GM23248 (cell line): ENCODE measurements at places on chromosomes 7 and 10.
A peak's percentile ranks its signal among the peaks of the same experiment; 100 is the strongest.

- DNase-seq, result peak; percentile 18
Measured at GRCh38 chr10:35092851-35093250, 2.7 kb upstream of the CUL2 start.

GRCh38 chr10:66678521-66678920 is 247.3 kb upstream of the LRRTM3 start:
- DNase-seq, result no peak

GRCh38 chr7:46454816-46455215 is 533.7 kb upstream of the IGFBP3 start:
- peak; percentile 16 for DNase-seq

DNA sequence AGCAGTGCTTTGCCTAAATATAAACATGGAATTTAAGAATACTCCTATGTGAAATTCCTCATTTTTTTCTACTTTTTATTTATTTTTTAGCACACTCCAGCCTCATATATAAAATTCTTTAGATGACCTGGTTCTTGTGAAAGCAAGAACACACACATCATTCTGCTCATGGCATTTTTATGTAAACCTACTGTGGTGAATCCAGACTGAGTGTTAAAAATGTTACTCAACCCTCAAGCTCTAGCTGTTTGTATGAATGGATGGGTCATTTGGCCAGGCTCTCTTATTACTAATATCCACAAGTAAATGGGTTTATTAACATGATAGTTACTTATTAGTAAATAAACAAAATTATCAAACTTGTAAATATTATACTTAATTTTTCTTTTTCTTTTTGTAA is 551.7 kb upstream of the LRRN3 start:
- no peak for DNase-seq

DNA sequence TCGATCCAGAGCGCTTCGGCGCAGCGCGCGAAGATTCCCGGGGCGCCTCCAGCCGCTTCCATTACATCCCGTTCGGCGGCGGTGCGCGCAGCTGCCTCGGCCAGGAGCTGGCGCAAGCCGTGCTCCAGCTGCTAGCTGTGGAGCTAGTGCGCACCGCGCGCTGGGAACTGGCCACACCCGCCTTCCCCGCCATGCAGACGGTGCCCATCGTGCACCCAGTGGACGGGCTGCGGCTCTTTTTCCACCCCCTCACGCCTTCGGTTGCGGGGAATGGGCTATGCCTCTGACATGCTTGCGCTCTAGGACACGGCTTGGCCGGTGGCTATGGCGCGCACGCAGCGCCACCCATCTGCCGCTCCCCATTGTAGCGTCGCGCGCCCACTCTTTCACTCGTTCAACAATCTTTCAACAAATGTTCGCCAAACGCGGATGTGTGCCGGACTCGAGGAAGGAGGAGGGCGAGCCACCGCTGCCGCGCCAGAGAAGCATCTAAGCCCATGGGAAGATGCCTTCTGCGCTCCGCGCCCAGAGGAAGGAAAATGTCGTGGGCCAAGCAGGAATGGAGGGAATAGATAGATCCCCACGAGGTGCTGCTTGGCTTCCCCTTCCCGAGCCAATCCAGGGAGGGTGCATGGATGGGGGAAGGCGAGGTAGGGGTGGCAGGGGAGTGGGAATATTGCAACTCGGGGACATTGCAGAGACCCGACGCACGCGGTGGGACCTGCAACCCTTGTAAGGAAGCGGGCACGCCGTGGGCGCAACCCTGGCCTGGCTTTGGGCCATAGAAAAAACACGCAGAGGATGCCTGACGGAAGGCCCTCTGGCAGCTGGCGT is 5.1 kb upstream of the CYP26A1 start:
- peak; percentile 49 for DNase-seq

GRCh38 chr7:14115701-14116100 is 126.2 kb upstream of the ETV1 start:
- no peak for DNase-seq

GRCh38 chr7:116030651-116031276 is at the start of gene TFEC:
Gene TFEC (minus strand): TSS chr7:116030763. CDS start chr7:115984441, 46,322 bp downstream.
- no peak for DNase-seq

DNA sequence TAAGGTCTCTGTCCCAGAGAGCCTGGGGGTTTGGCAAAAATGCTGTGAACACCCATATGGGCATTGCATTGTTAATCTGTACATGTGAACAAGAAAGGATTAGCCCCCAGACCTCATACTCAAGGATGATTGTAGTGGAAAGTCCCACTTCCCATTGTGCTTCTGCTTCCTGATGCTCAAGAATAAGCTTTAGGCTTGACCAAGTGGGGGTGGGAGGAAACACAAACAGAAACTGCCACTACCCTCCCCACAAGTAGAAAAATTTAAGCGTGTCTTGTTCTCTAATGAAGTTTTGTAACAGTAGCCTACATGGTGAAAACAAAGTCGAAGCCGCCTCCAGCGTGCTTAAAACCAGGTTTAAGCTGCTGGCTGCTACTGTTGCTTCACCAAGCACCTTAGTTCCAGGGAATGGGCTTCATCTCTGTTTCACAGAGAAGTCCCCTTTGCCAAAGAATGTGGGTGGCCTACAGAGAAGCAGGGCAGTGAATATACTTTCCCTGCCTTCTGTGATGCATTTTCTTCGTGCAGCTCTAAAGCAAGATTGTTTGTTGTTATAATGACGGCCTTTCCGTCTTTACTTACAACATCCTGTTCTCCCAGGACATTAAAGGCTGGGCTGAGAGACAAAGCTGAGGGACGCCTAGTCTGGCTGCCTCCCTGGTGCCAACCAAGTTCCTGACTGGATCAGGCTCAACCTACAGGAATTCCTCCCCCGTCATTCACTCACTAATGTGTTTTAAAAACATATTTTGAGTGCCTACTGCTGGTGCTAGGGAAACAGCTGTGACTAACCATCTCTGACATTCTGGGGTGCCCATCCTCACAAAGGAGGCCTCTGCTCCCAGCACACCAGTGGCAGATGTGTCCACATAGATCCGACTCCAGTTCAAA is 32.1 kb upstream of the CCSER2 start:
- DNase-seq, result peak; percentile 81

GRCh38 chr7:98957766-98958165 is 79.4 kb downstream of the TRRAP start:
- DNase-seq, result no peak

DNA sequence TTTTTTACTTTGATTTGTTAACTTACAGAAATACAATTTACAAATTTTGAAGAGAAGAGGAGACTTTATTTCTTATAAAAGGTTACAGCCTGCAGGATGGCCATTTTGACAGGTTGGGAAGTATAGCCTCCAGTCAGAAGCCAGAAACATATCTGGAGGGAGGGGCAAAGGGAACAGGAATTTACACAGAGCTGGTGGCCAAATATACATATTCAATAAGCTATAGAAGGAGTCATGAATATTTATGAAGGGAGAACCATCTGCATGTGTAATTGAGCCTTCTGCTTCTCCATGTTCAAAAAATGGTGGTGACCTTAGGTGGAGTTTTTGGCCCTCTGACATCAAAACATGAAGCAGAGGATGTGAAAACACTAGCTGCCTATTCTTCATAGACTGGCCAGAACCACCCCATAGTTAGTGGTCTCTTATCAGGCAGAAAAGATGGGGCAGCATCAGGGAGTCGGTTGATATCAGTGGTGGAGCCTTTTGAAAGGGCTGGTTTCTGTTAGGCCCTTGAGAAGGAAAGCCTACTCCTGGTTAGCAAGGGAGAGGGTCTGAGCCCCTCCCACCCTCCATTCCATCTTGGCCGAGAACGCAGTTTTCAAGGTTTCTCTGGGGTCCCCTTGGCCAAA is 57.2 kb downstream of the ENTPD1 start:
- no peak for DNase-seq

- no peak for DNase-seq
Measured at GRCh38 chr7:85997515-85997914, 646.2 kb upstream of the GRM3 start.

DNA sequence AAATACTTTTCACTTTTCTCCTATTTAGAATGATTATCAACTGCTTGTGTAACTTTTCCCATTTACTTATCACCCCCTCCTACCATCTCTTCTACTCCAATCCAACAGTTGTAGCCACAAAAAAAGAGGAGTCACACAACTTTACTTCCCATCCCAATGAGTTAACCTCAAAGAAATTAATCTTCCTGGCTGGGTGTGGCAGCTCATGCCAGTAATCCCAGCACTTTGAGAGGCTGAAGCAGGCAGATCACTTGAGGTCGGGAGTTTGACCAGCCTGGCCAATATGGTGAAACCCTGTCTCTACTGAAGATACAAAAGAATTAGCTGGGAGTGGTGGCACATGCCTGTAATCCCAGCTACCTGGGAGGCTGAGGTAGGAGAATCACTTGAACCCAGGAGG is 19.9 kb downstream of the SYPL1 start:
- no peak for DNase-seq

DNA sequence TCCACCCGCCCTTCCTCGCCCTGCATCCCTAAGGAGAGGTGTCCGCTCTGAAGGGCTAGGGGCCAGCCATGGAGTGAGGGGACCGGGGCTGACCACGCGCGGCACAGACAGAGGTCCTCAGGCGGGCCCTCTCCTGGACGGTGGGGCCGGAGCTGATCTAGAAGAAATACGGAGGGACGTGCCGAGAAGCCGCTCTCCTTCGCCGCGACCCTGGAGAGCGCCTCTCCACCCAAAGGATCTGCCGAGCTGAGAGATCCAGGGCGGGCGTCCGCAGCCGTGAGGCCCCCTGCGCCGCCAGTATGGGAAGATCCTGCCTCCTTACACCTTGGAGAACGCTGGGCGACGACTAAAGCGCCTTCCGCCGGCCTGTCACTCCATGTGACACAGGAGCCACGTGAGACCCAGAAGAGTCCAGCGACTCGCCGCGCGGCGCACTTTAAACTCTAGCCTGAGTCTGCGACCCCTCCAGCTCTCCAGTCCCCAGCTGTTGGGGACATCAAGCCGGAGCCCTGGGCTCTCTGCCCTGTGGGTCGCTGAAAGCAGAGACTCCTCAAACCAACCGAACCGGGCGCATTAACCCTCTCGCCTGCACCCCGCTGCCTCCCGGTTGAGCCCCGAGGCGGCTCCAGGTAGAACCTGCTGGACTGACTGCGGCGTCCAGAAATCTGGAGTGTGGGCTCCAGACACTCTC is 1.5 kb upstream of the SFMBT2 start:
- peak; percentile 20 for DNase-seq

DNA sequence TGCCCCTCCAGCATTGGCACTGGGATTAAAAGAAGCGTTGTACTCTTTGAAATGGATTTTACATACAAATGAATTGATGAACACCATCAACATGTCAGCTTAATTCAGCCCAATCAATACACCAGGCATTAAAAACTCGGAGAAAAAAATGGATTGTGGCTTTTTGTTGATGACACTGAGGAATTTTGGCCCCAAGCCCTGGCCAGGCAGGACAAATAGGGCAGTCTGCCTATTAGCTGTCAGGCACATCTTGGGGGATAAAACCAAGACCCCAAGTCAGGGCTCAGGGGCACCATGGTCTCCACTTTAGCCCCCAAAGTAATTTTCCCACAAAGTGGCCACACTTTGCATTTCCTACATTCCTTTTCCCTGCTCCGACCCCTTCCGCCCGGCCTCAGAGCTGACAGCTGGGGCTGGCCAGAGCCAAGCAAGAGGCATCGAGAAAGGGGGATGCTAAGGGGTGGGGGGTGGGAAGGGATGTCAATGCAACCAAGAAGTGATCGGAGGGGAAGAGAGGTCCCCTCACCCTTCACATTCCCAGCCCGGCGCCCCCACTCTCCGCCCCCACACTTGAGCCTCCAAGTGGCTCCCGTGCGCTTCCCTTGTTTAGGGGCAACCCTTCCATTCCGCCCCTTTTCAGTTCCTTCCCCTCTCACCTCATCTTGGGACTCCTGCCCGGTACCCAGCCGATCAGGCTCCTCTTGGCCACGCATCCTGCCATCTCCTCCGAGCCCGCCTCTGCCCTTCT is 711 bp downstream of the HIP1 start:
- DNase-seq, result peak; percentile 53

GRCh38 chr7:66886152-66886551 is 34.9 kb upstream of the TMEM248 start:
- DNase-seq, result peak; percentile 22
